Omental fat pad (tissue), 4 donors: ENCODE measurements at places on chromosomes 12 and 14.

- no peak for DNase-seq
Measured at GRCh38 chr14:69690042-69690441, 76.9 kb upstream of the SRSF5 start.

DNA sequence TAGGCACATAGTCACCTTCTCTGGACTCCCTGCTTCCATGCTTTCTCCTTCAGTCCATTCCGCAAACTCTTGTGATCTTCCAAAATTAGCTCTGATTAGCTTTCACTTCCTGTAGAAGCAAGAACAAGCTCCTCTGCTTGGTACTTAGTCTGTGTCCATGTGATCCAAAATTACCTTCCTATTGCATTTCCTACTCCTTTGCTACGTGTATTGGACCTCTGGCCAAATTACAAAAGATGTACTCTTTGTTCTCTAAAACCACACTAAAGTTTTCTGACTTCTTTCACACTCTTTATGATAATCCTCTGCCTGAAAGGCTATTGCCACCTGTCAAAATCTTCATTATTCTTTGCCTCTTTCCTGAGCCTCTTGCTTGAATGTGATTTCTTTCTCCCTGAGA lies 786 bp upstream of the TSFM start:
- no peak for DNase-seq

DNA sequence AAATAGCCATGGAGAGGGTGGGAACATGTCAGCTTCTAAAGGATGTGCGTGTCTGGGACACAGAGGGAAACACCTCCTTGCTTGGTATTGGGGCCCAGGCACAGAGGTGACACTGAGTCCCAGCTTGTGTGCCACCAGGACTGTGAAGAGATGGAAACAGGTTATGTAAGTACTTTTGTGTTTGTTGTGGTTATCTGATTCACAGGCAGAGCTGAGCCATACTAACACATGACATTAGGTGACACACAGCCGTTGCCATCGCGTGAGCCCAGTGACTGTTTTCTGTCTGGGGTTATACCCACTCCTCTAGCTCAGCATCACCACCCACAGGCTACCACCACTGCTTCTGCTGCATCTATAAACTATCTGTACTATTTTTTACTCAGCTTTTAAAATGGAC lies 12.1 kb upstream of the FLVCR2 start:
- DNase-seq = no peak

DNA sequence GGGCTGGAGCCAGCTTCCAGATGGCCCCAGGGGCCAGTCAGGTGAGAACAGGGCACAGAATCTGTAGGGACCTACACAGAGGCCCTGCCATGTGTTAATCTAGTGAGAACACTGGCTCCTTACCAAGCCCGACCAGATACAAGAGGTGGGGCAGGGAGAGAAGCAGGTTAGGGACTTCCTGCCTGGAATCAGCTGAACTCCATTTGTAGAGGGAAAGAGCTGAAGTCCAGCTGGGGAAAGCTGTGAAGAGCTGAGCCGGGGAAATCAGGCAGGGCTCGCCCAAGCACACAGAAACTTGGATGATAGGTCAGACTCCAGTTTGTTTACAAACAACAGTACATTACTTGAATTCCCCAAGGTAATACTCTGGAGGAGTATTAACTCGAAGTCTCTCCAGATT lies 46.7 kb downstream of the PTGER2 start:
- DNase-seq = no peak

DNA sequence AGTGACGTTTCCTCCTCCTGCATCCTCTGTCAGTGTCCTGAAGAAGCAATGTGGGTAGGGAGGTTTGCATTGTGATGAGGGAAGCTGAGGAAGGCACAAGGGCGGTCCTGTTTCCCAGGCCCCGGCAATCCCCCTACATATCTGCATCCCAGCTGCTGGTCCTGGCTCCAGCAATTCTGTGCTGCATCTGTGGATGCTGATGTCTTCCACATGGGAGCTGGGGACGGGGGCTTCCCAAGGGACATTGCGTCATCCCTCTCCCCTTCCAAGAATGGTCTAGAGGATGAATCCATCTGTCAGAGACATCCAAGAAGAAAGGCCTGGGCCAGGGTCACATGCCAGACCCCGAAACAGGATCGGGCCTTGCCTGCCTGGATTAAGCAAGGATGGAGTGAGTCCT lies 52.1 kb downstream of the TSPAN11 start:
- no peak for DNase-seq

GRCh38 chr12:89253488-89253887 lies 98.8 kb downstream of the DUSP6 start:
- DNase-seq = no peak

DNA sequence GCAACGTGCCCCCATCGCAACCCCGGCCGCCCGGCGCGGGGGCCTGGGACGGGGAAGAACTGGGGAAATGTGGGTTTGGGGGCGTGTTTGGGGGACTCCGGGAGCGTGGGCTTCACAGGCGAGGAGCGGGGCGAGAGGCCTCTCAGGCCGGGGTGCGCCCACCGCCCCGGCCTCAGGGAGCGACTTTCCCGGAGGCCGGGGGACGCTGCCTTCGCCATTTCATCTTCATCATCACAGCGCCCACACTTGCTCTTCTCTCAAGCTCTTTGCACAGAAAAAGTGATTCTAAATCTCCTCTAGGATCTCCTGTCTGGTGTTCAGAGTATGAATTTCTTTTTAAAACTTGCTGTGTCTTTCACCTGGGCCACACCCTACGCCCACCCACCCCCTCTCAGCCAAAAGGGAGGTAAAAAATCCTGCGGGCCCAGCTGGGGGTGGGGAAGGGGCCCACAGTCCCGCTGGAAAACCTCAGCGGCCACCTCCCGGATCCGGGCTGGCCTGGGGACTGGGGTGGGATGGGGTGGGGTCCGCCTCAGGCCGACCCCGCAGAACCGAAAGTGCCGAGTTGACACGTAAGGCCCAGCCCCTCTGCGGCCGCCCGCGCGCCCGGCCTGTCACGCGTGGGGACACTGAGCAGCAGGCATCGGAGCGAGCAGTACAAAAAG lies 7.4 kb downstream of the CDKN1B start:
- no peak for DNase-seq

GRCh38 chr14:104651876-104652260 lies 37.5 kb upstream of the INF2 start:
- DNase-seq = no peak

DNA sequence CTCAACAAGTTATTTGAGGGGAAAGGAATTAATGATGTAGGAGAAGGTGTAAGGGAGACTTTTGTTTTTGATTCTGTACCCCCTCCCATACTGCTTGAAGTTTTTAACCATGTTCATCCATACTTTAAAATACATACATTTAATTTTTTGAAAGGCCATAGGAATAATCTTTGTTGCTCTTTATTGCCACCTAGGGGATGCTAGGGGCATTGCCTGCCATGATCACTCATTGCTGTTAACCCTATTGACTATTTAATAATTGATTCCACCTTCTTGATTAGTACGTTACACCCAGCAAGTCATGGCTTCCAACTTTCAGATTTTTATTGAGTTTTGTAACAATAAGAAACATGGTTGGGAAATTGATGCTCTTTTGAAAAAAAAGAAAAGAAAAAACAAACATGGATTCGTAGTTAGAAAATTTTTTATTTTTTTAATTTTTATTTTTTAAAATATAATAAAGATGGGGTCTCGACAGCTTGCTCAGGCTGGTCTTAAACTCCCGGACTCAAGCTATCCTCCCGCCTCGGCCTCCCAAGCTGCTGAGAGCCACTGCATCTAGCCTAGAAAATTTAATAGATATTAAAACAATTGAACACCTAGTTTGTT lies 8.5 kb upstream of the PRKAB1 start:
- DNase-seq = no peak

GRCh38 chr14:59622631-59623030 lies 46.0 kb upstream of the CCDC175 start:
- no peak for DNase-seq

GRCh38 chr12:29229937-29230336 lies 80.9 kb downstream of the FAR2 start:
- no peak for DNase-seq

GRCh38 chr14:105861985-105862465 lies 335.6 kb downstream of the TMEM121 start:
- no peak for DNase-seq

GRCh38 chr12:41476499-41477439 lies 288.6 kb downstream of the PDZRN4 start:
- no peak for DNase-seq

- no peak for DNase-seq
Measured at GRCh38 chr14:35020713-35021112, 25.4 kb upstream of the FAM177A1 start.

DNA sequence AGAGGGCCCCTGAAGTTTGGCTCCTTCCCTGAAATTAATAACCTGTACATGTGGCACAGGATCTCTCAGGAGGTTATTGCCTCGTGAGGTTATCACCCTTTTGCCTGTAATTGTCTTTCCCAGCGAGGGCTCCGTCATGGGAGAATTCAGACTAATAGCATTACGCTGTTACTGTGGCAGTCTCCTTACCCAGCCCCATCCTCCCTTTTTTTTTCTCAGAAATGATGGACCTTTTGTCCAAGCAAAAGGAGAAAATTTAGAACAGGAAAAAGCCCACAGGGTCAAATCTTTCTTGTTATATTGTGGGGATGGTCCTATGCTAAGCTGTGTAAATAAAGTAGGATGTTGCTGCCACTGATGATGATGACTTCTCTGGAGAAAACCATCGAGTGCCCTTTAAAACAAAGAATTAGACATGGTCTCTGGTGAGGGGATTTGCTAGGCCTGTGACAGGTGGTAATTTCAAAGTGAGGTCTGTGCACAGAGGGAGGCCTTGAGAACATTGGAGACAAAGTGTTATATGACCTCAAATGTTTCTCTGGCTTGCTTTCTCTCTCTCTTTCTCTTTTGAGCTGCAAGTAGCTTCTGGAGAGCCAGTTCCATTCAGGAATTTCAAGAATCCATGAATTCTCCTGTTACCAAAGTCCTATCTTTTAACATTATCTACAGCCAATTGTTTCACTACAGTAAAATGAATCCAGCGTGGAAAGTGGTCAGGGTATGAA lies 357.2 kb downstream of the BMP4 start:
- DNase-seq = no peak

- DNase-seq = no peak
Measured at GRCh38 chr12:53977596-53978445, 3.1 kb upstream of the HOTAIR start.
